ENCODE measurements at places on chromosomes 16 and 17.
A peak's percentile ranks its signal among the peaks of the same experiment; 100 is the strongest.

DNA sequence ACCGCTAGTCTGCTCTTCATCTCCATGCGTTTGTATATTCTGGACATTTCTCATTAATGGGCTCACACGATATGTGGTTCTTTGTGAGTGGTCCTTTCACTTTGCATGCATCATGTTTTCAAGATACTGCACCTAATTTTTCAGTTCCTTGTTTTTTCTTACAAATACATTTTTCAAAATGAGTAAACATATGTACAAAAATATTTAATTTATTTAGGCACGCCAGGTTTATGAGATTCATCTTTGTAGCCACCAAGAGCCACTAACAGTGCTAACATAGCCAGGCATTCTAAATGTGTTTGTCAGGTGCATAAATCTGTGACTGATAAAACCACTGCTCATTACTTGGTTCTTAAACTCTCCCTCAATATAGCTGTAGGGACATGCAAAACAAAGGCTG, 375.3 kb downstream of the WWOX start:
- no peak for DNase-seq

DNA sequence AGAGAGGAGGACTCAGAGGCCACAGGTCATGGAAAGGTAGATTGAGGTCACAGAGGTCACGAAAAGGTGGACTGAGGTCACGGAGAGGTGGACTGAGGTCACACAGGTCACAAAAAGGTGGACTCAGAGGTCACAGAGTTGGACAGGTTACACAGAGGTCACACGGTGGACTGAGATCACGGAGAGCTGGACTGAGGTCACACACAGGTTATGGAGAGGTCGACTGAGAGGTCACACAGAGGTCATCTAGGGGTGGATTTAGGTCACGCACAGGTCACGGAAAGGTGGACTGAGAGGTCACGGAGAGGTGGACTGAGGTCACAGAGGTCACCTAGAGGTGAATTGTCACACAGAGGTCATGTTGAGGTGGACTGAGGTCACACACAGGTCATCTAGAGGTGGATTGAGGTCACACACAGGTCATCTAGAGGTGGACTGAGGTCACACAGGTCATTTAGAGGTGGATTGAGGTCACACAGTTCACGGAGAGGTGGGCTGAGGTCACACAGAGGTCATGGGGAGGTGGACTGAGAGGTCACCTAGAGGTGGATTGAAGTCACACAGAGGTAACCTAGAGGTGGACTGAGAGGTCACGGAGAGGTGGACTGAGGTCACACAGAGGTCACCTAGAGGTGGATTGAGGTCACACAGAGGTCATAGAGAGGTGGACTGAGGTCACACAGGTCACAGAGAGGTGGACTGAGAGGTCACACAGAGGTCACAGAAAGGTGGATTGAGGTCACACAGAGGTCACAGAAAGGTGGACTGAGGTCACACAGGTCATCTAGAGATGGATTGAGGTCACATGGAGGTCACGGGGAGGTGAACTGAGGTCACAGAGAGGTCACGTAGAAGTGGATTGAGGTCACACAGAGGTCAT, 26.7 kb upstream of the JPT2 start:
- DNase-seq, result no peak

DNA sequence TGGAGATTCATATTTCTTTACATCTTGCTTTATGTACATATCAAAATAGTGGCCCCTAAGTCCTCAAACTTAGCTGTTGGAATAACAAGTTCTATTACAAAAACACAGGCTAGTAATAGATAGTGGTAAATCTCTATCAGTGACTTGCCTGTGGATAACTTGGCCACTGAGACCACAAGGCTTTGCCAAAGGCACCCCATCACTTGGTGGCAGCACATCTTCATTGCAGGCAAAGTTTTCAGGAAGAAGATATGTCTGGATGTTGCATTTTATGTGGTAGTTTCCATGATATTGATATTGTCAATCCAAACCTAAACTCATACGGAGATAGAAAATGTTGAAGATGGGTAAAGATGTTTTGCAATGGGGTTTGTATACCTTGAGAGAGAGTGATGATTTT, 58.5 kb downstream of the KNOP1 start:
- no peak for DNase-seq

DNA sequence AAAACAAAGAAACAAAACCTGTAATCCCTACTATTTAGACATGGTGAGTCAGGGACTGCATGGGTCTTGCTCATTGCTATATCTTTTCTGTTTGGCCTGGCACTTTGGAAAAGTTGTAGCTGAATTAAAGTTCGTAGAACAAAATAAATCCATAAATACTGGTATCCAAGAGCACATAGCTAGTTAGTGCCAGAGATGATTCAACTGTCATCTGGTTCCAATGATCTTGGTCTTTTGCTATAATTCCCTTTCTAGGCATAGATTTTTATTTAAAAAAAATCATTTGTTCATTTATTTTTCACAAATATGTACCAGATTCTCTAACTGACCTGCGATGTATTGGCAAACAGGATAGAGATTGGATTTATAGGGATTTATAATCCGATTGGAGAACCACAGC, 1436.1 kb upstream of the GOT2 start:
- DNase-seq, result no peak

- peak; percentile 65 for DNase-seq
Measured at GRCh38 chr16:17273142-17273561, 197.6 kb downstream of the XYLT1 start.

DNA sequence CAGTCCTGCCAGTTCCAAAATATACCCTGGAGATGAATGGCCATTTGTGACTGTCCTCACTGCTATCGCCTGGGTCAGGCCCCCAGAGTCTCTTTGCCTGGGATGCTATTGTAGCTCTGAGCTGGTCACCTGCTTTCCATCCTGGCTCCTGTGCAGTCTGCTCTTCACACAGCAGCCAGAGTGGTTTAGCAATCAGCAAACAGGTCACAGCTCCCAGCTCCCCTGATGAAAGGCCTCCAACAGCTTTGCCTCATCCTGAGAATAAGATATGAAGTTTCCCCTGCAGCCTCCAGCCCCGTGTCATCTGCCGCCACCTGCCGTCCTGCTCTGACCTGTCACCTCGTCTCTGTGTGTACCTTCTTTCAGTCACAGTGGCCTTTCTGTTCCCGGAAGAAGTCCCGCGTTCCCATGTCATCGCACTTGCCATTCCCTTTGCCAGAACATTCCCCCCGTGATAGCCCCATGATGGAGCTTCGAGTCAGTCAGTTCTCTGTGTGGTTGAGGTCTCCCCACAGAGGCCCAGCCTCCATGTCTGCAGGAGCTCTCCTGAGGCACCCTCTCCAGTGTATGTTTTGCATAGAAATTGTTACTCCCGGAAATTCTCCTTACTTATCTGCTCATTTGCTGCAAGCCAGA, 281.5 kb downstream of the SNX29 start:
- no peak for DNase-seq

- DNase-seq, result no peak
Measured at GRCh38 chr16:70725912-70726828, 40.3 kb upstream of the MTSS2 start.

DNA sequence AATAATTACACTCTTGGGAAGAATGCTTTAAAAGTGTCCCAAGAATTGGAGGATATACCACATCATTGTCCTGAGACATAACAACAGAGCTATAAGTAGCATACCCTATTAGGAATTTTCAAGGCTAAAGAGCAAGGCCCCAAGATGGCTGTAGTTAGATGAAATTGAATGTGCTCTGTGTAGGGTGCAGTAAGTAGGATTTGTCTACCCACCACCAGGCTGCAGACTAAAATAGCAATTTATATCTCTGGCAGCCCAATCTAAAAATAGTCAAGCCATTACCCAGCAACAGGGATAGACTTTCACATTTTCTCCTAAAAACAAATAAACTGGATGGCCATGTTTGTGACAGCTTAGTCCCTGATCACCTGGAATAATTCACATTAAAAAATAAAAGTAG, 5.6 kb downstream of the MMD start:
- DNase-seq, result no peak

- DNase-seq, result peak; percentile 48
Measured at GRCh38 chr17:29567554-29568330, 759 bp upstream of the TP53I13 start.

GRCh38 chr16:10600782-10601443, 20.5 kb upstream of the EMP2 start:
- no peak for DNase-seq

DNA sequence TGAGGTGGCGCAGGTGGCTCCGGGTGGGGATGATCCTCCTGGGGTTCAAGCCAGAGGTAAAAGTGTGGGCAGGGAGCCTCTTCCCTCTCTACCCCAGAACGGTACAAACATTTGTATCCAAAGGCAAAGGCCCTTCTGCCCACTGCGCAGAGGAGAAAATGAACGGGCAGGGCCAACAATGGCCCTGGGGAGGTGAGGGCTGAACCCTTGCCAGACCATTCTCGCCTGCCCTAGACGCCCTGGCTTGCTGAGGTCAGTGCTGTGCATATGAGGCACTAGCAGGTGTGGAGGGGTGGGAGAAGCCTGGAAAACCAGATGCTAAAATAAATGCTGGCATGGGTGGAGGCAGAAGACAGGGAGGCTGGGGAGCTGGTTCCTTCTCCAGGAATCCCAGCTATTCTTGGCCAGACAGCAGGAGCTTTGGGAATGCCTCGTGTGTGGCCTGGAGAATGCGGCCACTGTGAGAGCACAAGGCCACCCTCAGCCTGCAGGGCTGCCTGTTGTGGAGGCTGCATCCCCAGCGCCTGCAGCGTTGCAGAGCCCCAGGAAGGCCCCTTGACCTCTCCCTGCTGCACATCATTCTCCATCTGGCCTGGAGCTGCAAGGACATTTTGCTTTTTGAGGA, 4.5 kb downstream of the C17orf50 start:
- no peak for DNase-seq

DNA sequence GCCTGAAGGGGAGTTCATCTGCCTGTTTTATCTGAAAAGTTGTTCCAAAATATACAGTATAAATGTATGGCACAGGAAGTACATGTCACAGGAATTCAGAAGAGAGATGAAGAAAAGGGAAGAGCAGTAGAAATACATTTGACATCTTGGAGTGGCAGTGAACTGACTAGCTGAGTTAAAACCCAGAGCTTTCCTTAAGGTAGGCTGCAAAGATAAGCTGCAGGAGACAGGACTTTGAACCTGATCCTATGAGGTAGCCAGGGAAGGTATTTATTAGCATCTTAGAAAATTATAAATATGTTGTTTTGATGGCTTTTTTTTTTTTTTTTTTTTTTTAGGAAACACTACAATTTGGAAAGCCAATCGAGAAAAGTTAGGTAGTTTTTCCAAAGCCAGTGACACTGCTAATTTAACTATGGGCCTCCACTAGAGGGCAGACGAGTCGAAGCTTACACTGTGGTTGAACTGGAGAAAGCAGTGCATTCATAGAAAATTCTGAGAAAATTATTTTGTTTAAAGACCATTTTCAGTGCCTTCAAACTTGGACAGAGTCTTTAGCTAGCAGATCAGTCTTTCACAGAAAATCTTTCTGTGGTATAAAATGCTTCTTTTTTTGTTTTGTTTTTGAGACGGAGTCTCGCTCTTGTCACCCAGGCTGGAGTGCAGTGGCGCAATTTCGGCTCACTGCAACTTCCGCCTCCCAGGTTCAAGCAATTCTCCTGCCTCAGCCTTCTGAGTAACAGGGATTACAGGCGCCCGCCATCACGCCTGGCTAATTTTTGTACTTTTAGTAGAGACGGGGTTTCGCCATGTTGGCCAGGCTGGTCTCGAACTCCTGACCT, 122.3 kb downstream of the SSH2 start:
- peak; percentile 75 for DNase-seq

GRCh38 chr16:8887431-8887765, 5.2 kb downstream of the LITAFD start:
- DNase-seq, result no peak

DNA sequence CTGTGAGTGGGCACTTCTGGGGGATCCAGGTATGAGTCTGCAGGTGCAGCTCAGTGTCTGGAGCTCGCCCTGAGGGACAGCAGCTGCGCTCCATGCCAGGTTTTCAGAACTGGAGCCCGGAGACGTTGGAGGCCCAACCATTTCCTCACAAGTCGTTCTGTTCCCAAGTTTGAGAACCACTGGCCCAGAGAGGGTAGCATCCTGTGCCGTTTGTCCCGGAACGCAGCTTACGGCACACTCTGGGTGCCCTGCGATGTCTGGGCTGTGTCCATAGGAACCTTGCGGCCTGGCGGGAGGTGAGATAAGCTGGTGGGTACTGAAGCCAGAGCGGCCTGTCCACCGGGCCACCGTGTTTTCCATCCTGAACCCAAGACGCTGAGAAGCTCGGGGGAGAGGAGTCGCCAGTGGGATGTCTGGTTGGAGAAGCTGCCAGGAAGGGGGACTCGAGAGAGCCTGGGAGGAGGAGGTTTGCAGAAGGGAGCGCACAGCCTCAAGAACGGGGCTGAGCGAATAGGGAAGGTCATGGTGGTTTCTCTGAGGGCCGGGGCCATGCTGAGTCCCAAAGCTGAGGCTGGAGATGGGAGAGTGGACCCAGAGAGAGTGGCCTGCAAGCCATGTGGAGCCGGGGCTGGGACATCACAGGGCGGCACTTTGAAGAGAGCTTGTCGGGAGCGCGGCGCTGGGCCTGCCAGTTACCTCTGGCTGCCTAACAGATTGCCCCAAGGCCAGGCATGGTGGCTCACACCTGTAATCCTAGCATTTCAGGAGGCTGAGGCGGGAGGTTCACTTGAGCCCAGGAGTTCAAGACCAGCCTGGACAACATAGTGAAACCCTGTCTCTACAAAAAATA, 211.0 kb upstream of the GSE1 start:
- DNase-seq, result no peak

GRCh38 chr16:79769270-79769927, 168.9 kb upstream of the MAF start:
- DNase-seq, result no peak

DNA sequence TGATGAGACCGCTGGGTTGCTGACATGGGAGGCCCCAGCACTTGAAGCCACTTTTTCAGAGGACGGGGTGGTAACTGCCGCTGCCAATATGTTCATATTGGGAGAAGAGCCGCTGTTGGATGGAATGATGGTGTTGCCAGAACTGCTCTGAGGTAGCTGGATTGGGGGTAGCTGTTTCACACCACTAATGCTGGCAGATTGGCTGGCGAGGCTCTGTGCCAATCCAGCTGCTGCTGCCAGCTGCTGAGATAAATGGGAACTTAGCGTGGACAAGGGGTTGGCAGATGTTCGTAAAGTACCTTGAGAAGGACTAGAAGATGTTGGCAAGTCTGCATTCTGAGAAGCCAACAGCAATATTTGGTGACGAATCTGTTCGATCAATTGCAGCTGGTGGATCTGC, 10.0 kb downstream of the SALL1 start:
- DNase-seq, result no peak

- DNase-seq, result no peak
Measured at GRCh38 chr17:79982986-79983385, 52.7 kb downstream of the TBC1D16 start.

GRCh38 chr17:40457964-40458791, 14.9 kb downstream of the IGFBP4 start:
- DNase-seq, result no peak

- no peak for DNase-seq
Measured at GRCh38 chr17:61140081-61140786, 259.4 kb upstream of the TBX2 start.

DNA sequence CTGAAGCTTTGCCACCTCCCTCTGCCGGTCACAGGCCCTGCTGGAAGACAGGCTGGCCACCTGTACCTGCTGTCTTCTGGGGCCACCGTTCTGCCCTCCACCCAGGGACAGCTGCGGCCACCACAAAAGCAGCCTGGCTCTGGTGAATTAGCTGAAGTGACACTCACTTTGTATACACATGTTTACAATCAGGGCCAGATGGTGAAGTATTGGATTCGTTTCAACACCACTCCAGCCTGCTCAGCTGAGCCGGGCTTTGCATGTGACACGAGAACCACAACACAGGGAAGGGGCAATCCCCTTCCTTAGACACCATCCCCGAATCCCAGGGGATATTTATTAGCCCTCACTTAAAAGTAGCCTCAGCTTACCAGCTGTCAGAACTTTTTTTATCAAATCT, 191.5 kb upstream of the RPL38 start:
- no peak for DNase-seq
